NCI-H1092 (cell line): ENCODE measurements at places on chromosomes 16 and 17.

GRCh38 chr16:35559911-35560636 lies 2100.7 kb downstream of the TP53TG3F start:
- no peak for DNase-seq

DNA sequence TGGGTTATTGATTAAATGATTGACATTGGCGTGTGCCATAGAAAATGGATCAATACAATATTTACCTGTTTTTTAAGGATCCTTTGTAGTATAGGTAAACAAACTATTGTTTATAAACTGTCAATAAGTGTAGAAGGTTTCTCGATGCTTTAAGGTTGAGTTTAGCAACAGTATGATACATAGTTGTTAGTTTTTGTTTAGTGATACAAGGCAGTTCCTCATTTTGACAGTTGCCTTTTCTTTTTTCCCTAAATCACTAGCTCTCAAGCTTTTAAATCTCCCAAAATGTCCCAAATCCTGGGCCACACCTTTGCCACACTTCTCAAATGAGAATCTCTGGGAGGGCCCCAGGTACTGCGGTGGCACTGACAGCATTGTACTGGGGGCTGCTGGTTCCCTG lies 57.3 kb downstream of the EPN2 start:
- DNase-seq, result no peak

DNA sequence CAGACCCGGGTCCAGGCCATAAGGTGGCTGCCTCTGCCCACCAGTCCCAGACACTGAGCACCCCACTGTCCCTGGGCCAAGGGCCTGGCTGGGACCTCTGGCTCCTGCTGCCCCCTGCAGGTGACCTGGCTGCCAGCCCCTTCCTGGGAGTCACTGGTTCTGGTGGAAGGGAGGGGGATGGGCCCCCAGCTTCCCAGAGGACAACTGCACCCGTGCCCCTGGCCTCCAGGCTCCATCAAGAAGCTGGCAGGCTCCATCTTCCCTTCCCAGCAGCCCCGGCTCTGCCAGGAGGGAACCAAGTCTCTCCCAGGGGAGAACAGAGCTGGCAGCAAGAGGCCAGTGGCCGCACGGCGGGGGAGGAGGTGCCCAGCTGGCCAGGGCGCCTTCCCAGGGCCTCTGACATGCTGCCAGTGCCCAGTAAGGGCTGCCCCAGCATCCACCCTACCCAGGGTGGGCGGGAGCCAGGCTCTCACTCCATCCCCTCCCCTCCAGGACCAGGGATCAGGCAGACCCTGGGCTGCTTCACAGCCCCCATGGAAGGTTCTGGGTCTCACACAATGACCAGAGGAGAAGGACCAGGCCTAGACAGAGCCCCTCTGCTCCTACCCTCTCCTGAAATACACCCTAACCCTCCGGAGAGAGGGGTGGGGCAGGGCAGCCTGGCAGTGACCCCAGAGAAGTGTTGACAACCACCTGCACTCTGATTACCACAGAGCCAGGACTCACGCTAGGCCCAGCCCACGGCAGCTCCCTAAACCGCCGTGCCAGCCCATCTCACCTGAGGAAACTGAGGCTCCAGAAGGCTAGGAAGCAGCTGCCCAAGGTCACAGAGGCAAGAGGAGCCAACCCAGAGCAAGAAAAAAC lies 3.6 kb downstream of the CLUH start:
- no peak for DNase-seq

DNA sequence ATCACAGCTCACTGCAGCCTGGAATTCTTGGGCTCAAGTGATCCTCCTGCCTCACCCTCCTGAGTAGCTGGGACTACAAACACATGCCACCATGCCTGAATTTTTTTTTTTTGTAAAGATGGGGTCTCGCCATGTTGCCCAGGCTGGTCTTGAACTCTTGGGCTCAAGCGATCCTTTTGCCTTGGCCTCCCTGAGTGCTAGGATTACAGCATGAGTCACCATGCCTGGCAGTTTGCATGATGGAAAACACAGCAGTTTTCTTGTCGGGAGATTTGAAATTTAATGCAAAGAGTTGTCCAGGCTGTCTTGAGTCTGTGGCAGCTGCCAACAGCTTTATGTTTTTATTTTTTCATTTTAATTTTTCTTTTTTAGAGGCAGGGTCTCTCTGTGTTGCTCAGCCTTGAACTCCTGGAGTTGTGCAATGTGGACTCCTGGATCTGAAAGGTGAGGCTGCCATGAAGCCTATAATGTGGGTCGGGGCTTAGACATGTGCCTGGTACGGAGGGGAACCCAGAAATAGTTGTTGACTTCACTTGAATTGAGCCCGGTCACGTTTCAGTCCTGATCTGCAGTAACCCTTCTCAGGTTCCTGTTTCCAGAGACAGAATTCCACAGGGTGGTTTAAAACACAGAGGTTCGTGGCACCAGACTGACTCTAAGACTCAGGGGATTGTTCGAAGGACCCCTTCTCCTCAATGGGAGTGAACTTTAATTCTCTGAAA lies 18.7 kb downstream of the CD300A start:
- no peak for DNase-seq

GRCh38 chr17:50731575-50732460 lies 12.4 kb downstream of the LUC7L3 start:
- DNase-seq, result no peak

- no peak for DNase-seq
These were observed 50.0 kb downstream of the MRTFB start for GRCh38 chr16:14121142-14121541.

DNA sequence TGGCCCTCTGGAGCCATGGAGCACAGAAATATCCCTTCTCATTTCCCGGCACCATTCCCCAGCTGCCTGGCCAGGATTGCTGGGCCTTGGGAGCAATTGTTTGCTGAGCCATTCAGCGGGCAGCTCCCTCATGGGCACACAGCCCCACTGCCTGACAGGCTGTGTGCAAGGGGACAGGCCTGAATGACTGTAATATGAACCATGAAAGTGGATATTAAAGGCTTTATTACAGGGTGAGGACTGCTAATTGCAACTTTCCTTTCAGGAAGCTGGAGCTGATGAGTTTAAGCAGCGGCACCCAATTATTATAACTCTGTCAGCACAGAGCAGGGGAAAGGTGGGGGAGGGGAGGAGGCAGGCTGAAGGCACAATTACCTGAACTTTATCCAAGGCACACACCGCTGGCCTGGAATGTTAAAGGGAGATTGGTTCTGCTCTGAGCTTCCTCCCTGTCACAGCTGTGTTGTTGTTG lies 159.8 kb upstream of the SDK2 start:
- peak; percentile 81 for DNase-seq

DNA sequence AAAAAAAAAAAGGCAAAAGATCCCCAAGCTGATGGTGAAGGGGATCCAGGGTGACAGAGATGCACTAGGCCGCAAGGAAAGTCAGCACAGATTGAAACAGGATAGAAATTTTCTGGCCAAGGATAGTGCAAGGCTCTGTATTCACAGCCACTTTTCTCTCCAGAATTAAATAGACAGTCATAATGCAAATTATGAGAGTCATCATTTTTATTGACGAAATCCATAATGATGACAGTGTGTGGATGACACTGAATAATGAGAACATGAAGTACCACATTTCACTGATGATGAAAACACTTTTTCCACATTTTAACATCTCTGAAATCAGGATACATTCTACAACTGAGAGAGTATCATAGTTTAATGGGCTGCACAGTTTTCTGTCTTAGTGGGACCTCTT lies 72.5 kb downstream of the CDYL2 start:
- DNase-seq, result no peak

GRCh38 chr16:77807-78443 lies at the start of gene MPG:
Gene MPG, plus strand, starts transcription at chr16:78225. Its CDS starts 85 bp downstream, at chr16:78310.
- peak; percentile 75 for DNase-seq

DNA sequence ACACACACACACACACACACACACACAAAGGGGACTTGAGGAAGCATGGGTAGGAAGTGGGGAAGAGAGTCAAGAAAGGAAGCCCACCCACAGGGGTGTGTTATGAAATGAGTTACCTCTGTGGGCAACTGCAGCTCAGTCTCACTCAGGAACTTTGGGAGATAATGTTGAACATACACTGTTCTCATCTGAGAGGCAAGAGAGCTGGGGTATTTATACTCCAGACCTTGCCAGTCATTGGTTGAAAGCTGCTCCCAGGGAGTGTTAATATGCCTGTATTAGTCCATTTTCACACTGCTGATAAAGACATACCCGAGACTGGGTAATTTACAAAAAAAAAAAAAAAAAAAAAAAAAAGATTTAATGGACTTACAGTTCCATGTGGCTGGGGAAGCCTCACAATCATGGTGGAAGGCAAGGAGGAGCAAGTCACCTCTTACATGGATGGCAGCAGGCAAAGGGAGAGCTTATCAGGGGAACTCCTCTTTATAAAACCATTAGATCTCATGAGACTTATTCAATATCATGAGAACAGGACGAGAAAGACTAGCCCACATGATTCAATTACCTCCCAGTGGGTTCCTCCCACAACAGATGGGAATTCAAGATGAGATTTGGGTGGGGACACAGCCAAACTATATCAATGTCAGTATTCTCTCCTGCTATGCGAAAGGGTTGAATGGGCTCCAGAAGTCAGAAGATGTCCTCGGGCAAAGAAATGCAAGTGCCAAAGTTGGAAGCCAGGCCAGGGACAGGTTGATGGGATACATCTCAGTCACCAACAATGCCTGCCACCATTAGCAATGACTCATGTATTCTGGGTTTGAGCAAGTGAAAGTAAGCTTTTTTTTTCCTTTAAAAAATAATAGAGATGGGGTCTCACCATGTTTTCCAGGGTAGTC lies 270.5 kb downstream of the MRTFB start:
- no peak for DNase-seq

- no peak for DNase-seq
These were observed 797 bp downstream of the NUDT7 start for GRCh38 chr16:77723108-77723514.

DNA sequence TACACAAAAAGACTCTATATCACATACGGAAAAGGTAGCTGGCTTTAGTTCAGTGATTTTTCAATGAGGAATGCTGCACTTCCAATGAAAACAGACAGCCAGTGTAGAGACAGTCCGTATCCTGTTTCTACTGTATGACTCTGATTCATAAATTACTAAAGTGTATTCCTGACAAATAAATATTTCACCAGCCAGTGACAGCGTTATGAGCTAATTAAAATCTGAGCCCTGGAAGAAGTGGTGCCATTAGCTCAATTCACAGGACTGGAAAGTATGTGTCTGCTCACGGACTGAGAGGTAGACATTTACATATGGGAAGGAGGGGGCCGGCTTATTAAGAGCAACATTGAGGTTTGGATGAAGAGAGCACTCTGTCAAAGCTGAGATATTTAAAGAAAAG lies 207.9 kb upstream of the RBFOX1 start:
- no peak for DNase-seq

- DNase-seq, result no peak
These were observed 17.5 kb downstream of the NDUFAF8 start for GRCh38 chr17:81256616-81257015.

DNA sequence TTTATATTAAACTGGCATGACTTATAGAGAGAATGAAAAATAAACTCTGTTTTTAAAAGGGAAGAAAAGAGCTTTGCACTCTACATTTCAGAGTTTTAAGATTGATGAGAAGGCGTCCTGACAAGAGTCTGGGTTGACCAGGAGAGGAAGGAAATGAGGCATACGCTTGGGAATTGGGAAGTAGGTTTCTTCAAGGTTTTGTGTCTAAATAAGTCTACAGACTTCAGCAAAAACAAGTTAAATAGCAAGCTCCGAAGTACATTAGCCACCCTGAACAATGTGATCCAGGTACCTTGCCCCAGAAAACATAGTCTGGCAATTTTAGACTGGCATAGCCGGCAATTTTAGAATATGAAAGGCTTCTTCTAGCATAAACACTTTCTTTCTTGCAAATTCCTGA lies 28.5 kb upstream of the CCDC182 start:
- no peak for DNase-seq

GRCh38 chr17:41642252-41643156 lies 18.1 kb upstream of the KRT17 start:
- DNase-seq, result no peak

GRCh38 chr17:68238871-68239253 lies 9.0 kb upstream of the AMZ2 start:
- no peak for DNase-seq

- no peak for DNase-seq
These were observed at the start of gene MARVELD3 for GRCh38 chr16:71626018-71626857. Gene MARVELD3, plus strand, starts transcription at chr16:71626184. Its CDS starts 46 bp downstream, at chr16:71626230.

- DNase-seq, result no peak
These were observed 4.0 kb downstream of the IRX5 start for GRCh38 chr16:54934481-54935265.

GRCh38 chr16:58016840-58017446 lies 8.6 kb upstream of the MMP15 start:
- no peak for DNase-seq

DNA sequence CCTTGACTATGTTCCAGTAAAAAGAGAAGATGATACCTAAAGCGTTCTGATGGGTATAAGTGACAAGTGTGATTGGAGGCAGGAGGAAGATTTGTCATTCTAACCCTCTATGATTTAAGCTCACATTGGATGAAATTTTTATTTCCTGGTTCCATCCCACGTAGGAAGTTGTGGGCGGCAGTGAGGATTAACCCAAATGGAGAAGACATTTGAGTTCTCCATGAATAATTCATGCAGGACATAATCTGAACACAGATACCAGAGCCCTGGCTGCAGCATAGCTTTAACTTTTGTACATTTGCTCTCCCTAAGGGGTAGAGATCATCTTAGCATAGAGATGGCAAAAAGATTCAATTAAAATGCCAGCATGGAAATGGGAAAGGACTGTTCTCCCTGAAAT lies 146.3 kb downstream of the SLC39A11 start:
- no peak for DNase-seq

DNA sequence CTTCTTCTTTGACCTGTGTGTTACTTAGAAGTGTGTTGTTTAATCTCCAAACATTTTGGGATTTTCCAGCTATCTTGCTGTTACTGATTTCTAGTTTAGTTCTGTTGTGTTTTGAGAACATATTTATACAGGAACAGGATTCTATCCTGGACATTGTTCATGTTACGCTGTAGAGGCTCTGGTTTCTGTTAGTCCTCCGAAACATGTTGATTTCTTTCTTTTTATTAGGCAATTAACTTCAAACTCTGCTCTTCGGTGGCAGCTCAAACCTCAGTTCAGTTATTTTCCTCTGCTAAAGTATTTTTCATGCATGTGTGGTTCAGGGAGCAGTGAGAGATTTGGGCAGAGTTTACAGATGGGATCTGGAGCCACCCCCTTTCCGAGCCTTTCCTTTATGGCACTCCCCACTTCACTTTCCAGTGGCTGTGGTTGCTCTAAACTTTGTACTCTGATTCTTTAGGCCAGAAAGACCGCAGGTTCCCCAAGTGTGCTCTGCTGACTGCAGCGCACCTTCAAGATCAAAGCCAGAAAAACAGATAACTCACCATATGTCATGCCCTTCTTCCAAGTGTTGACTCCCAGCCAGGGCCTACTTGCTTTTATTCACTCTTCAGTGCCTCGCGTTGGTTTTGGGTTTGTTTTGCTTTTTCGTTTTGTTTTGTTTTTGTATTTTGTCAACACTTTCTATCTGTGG lies 77.6 kb upstream of the KSR1 start:
- DNase-seq, result no peak

GRCh38 chr16:7182510-7183109 lies 150.0 kb upstream of the RBFOX1 start:
- no peak for DNase-seq
